Liver (tissue), 10 donors: ENCODE measurements at places on chromosomes 12 and 14.

- DNase-seq: no peak
Measured at GRCh38 chr12:6960593-6961277, 9.6 kb downstream of the PTPN6 start.

- no peak for DNase-seq
Measured at GRCh38 chr14:94697773-94698556, 71.9 kb downstream of the GSC start.

DNA sequence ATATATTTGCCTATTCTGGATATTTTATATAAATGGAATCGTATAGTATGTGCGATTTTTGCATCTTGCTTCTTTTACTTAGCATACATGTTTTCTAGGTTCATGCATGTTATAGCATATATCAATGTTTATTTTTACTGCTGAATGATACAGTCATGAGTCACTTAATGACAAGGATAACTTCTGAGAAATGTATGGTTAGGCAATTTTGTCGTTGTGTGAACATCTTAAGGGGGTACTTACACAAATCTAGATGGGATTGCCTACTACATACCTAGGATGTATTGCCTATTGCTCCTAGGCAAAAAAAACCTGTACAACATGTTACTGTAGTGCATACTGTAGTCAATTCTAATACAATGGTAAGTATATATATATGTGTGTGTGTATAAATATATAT, 8.8 kb downstream of the USP15 start:
- no peak for DNase-seq

DNA sequence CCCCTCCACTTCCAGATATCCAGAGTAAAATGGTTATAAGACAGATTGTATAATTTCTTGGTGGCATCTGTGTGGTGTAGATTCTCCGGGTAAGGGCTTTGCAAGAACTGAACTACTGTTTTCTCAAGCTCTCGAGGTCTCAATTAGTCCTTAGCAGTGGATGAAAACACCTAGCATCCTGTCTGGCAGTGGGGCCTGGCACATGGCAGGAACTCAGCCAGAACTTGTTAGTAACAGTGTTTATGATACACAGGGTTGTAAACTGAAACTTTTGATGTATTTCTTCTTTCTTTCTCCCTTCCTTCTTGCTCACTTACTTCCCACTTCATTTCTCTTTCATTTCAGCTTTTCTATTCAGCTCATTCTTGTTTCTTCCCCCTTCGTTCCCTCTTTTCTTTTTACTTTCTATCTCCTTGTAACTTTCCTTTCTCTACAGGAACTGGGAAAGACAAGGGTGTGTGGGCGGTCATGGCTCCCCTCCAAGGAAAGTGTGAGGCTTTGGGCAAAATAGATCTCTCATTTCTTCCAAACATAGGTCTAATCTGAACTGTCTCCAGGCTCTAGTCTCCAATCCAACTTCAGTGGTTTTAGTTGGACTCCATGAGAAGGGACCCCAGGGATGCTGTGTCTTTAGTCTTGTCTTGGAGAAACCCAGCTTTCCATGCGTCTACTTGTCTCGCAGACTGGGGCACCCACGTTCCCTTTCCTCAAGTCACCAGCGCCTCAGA, 159.7 kb downstream of the PAH start:
- no peak for DNase-seq

DNA sequence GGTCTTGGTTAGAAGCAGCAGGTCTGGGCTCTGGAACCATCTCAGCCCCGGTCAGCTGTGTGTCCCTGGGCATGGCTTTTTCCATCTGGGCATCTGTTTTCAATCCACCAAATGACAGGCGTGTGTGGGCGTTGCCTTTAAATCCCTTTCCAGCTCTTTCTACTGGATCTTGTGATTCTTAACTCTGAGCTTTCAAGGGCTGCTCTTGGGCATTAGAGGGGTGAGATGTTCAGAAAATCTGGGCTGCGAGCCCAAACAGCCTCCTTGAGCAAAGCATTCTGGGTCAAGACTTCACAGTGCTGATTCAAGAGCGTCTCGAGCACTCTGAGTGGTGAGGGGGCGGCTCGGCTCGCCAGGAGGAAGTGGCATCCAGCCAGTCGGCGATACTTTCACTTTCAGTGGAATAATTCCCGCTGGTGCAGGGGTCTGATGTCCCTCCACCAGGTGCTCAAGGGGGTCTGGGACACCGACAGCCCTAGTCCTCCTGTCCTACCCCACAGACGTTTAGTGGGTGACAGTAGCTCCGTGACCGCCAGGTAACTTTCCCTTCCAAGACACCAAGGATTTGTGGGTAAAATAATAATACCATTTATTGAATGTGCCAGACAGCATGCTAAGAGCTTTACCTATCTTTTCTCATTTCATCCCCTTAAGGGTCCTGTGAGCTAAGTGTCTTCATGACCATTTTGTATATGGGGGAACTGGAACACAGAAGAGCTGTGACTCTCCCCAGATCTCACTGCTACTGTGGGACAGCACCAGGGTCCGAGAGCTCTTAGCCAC, 114.0 kb downstream of the PLXNC1 start:
- no peak for DNase-seq

DNA sequence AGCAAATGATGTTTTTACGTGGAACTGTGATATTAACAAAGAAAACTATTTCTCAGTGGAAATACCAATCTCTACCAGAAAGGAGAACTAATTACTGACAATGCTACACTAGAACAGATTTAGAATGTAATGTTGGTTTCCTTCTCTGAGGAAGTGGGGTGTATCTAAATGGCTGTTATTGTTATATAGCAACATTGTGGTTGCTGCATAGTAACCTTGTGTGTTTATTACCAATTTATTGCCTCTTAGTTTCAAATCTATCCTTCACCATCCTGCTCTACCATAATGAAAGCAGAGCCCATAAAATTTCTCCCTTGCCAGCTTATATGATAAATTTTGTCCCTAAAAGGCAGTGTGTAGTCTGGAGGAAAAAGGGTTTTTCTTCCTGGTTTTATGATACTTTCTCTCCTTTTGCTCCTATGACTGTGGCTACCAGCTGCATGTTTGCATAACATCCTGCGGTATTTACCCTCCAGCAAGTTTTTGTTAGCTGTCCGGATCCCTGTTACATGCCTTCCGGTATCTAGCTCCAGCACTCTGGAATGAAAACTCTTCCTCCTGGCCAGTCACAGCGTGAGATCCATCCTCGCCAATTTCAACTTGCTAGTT, 5.7 kb upstream of the KLRK1 start:
- DNase-seq: no peak
